Left kidney (tissue), 8 donors: ENCODE measurements at places on chromosomes 16 and 17. TPM values are rescaled to one million over a fixed set of nuclear protein-coding genes. Genes with fewer than 3 reads are reported as not detected.

KIF18B gene
- polyA plus RNA-seq: 19.7 TPM

C1QTNF1 gene
- 1.9 TPM for polyA plus RNA-seq

CMTM2 gene
- polyA plus RNA-seq: 0.75 TPM

RPH3AL gene
- polyA plus RNA-seq: 17.3 TPM

TMC5 gene
- polyA plus RNA-seq: 0.37 TPM

CORO6 gene
- 3.8 TPM for polyA plus RNA-seq

SOX9 gene
- polyA plus RNA-seq: 17.8 TPM

GRCh38 chr17:77327181-77327565 lies 186.4 kb downstream of the SEC14L1 start:
- DNase-seq: no peak

DNA sequence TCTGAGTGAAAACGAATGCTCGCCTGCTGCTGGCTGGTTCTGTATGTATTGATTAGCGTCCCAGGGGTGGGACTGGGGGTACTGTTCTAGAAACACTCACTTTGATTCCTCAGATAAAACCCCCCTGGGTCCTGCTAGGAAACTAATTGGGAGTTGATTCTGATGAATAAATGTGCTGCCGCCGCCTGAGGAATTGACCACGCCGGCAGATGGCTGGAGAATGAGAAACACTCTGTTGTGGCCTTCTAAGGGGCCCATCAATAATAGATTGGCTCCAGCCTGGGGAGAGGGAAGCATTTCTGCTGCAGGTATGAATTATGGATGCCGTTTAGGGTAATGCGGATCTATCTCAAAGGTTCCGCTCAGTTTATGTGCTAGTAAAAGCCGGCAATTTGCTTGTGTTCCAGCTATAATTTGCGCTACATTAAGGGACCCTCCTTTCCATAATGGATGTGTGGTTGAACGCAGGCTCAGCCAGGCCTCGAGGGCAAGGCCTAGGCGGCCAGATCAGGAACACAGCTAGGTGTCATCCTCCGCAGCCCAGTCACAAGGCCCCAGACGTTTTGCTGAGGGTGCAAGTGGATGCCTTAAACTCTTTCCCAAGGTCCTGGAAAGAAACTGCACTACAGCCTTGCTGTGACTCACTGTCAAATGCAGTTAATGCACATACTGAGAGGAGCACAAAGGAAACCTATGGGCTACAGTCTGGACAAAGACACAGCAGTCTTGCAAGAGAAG lies 132.2 kb upstream of the HS3ST2 start:
- DNase-seq: no peak

- peak; percentile 84 for DNase-seq
These were observed 16.6 kb upstream of the DLX4 start for GRCh38 chr17:49952209-49952911.

DNA sequence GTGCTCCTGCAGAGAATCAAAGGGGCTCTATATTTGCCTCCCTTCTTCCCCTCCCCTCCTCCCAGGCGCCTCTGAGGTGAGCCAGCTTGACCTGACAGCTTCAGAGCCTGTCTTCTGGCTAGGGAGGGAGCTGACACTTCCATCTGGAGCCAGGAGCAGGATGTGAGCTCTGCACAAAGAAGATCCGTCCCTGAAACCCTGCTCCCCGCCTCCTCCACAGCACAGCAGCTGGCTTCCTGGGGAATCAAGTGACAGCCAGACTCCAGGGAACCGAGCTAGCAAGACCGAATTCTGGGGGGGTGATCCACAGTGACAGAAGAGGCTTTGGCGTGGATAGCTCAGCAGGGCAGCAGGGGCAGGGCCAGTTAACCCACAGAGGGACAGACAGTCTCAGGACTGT lies 37.2 kb downstream of the CCDC182 start:
- DNase-seq: peak; percentile 74

- DNase-seq: no peak
These were observed 122.6 kb downstream of the USP22 start for GRCh38 chr17:20920095-20920814.

- no peak for DNase-seq
These were observed 13.4 kb downstream of the C17orf78 start for GRCh38 chr17:37389160-37389559.

- DNase-seq: no peak
These were observed 21.4 kb downstream of the UNC13D start for GRCh38 chr17:75822800-75823166.

DNA sequence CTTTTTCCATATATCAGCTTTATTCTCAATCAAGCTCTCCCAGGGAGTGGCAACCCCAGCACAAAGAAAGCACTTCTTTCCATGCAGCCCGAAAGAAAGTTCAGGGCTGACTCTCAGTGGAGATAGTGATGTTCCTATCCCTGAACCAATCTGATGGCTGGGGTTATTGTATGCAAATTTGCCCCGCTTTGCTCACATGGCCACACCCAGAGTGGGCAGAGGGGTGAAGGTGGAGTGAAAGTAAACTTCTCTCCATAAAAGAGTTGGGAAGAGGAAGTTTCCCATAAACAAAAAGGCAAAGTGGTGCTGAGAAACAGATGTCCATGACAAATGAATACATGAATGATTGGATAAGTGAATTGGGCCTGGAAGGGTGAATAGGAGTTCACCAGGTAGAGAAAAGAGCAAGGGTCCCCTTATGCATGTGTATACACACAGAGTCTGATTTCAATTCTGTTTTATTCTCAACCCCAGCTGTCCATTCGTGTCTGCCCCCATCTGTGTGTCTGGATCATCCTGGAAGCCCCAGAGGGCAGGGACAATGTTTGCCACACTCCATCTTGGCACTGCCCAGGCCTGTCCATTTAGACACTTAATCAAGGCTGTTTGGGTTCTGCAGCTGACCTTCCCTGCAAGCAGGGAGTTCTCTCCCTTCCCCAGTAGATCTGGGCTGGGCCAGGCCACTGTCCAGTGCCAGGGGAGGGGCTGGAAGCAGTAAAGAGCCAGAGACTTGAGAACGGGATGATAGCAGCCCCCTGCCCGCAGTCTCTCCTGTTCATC lies 14.1 kb upstream of the NGFR start:
- DNase-seq: no peak

GRCh38 chr16:68386628-68387027 lies 61.7 kb downstream of the SMPD3 start:
- no peak for DNase-seq
